Activated T-cell treated with anti-CD3 and anti-CD28 coated beads for 4 hours (primary cell): ENCODE measurements at places on chromosomes 6 and 20.

- DNase-seq: no peak
Measured at GRCh38 chr20:46965477-46965876, 70.8 kb downstream of the EYA2 start.

DNA sequence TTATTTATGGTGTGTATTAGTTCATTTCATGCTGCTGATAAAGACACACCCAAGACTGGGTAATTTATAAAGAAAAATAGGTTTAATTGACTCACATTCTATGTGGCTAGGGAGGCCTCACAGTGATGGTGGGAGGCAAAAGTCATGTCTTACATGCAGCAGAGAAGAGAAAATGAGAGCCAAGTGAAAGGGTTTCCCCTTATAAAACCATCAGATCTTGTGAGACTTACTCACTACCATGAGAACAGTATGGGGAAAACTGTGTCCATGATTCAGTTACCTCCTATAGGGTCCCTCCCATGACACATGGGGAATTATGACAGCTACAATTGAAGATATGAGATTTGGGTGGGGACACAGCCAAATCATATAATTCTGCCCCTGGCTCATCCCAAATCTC is 150.0 kb upstream of the AHI1 start:
- DNase-seq: no peak

GRCh38 chr6:146770275-146770964 is 171.6 kb downstream of the ADGB start:
- DNase-seq: no peak

GRCh38 chr20:31425797-31426196 is 14.6 kb upstream of the DEFB123 start:
- DNase-seq: no peak
